ENCODE measurements at places on chromosomes 11 and 22.

- DNase-seq: no peak
- peaks cover 3% of the 10 kb centered on the region for H3K36me3 ChIP-seq
- peaks cover 13% of the 10 kb centered on the region for H3K4me1 ChIP-seq
These were observed 33.4 kb downstream of the ARFGAP2 start for GRCh38 chr11:47143322-47143721.

GRCh38 chr11:66562907-66563583 lies 5.4 kb downstream of the CTSF start:
- H3K4me1 ChIP-seq: no peaks in the 10 kb centered on the region
- DNase-seq: no peak
- H3K27ac ChIP-seq: no peak overlapping the region
- H3K4me3 ChIP-seq: no peak overlapping the region
- peaks cover 1% of the 10 kb centered on the region for H3K27me3 ChIP-seq
- H3K36me3 ChIP-seq: no peaks in the 10 kb centered on the region

DNA sequence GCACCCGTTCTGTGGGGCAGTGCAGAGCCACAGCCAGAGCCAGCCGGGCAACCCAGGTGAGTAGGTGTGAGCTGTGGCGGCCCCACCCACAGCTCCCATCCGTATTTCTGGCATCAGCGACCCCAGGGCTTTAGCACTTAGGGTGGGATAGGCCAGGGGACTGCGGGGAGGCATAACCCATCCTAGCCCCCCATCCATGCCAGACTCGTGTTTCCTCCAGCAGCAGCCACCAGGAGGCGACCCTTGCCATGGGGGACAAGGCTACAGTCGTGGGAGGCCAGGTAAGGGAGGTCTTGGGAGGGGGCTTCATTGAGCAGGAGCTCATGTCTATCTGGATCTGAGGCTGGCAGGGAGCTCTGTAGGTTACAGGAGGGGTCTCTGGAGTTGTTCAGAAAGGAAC lies 873 bp downstream of the OTOG start:
- no peaks in the 10 kb centered on the region for H3K36me3 ChIP-seq
- no peak overlapping the region for H3K4me3 ChIP-seq
- no peak overlapping the region for H3K27ac ChIP-seq
- no peak for DNase-seq

DNA sequence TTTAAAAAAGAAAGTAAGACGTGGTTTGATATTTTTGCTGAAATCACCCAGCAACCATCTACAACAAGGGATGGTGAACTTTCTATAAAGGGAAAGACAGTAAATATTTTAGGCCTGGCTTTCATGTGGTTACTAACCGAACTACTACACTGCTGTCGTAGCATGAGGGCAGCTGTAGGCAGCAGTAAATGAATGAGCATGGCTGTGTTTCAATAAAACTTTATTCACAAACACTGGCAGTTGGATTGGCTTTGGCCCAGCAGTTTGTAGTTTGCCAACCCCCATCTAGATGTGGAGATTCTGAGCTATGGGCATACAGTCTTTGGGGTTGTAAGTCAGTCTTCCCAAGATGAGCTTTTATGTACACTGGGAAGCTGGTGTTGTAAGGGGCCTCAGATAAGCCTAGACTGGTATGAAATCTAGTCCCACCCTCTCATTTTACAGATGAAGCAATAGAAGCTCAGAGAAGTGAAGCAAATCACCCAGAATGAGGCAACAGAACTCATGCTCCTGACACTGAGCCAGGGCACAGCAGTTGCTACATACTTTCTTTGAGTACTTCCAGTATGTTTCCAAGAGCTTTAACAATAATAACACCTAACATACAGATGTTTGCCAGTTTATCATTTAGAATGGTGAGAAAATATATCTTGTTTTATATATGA lies 204.4 kb downstream of the ADAMTS15 start:
- no peaks in the 10 kb centered on the region for H3K27me3 ChIP-seq
- H3K4me1 ChIP-seq: peaks cover 13% of the 10 kb centered on the region
- H3K36me3 ChIP-seq: peaks cover 2% of the 10 kb centered on the region
- no peak overlapping the region for H3K27ac ChIP-seq
- DNase-seq: no peak

GRCh38 chr11:108698844-108699642 lies 34.2 kb downstream of the DDX10 start:
- H3K36me3 ChIP-seq: peaks cover 23% of the 10 kb centered on the region
- DNase-seq: no peak
- no peak overlapping the region for H3K27ac ChIP-seq
- no peaks in the 10 kb centered on the region for H3K27me3 ChIP-seq
- H3K4me1 ChIP-seq: peaks cover 11% of the 10 kb centered on the region
- H3K4me3 ChIP-seq: no peak overlapping the region

GRCh38 chr11:103332409-103332808 lies 223.2 kb downstream of the DYNC2H1 start:
- no peak overlapping the region for H3K27ac ChIP-seq
- H3K27me3 ChIP-seq: no peaks in the 10 kb centered on the region
- H3K4me3 ChIP-seq: no peak overlapping the region
- peaks cover 6% of the 10 kb centered on the region for H3K36me3 ChIP-seq
- DNase-seq: no peak
- no peaks in the 10 kb centered on the region for H3K4me1 ChIP-seq

DNA sequence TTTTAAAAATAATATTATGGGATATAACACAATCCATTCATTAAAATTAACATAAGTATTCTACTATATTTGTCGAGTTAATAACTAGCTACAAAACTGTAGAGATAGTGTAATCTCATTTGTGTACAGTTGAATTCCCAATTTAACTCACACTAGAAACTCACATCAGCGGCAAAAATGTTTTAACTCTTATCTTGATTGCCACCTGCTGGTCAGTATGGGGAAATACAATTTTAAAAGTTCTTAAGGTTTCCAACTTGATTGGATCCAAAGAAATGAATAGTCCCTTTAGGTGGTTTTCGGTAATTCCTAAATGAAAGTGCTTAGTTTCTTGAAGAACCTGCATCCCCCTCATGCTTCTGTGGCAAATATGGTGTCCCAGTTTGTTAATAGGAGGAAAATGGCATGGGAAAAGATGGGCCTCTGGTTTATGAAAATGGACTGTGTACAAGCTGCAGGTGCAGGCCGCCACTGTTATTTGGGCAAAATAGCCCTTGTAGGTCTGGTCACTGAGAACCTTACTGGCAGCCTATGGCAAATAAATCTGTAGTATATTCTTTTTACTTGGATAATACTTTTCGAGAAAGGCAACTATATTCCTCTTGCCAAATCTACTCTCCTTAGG lies 33.7 kb upstream of the SLC17A6 start:
- no peaks in the 10 kb centered on the region for H3K36me3 ChIP-seq
- peaks cover 28% of the 10 kb centered on the region for H3K27me3 ChIP-seq
- no peak for DNase-seq
- H3K4me1 ChIP-seq: no peaks in the 10 kb centered on the region
- H3K4me3 ChIP-seq: no peak overlapping the region
- no peak overlapping the region for H3K27ac ChIP-seq
